Fibroblast of skin of scalp (primary cell): ENCODE measurements at places on chromosomes 6 and 20.

GRCh38 chr6:75409286-75409685 lies 84.3 kb downstream of the FILIP1 start:
- DNase-seq, result peak; percentile 67

- peak; percentile 9 for DNase-seq
Measured at GRCh38 chr6:162580619-162581018, 146.9 kb downstream of the PRKN start.

DNA sequence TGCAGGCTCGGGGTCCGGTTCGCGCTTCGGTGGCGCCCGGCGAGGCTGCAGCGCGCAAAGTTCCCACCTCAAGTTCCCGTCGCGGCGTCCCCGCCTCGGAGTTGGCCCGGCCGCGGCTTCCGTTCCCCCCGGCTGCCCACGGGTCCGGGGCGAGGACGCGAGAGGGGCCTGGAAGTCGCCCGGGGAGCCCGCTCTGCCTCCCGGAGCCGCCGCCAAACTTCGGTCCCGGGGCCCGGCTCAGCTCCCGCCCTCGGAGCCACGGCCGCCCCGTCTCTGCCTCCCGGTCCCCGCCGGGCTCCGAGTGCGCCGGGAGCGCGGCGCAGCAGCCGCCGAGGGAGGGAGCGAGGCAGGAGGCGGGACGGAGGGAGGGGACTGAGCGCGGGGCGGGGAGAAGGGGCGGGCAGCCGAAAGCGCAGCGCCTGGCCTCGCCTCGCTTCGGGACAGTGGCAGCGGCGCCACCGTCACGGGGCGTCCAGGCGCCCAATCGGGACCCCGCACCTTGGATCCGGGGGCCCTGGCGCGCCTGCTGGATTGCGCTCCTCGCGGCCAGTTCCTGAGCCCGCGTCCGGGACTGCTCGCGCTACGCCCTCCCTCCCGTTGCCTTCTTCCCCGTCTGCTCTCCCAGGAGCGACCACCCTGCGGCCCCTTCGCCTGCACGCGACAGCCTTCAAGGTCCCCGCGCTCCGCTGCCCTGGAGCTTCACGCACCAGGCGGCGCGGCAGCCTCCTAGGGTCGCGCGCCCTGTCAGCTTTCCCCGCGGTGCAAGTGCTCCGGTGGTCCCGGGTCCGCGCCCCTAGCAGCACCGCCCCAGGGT lies at the start of gene KCNG1:
Gene KCNG1 (minus strand): TSS at position 305 of the 814 bp plus-strand sequence. CDS start 12,769 bp downstream, outside the sequence.
- peak; percentile 89 for DNase-seq

GRCh38 chr6:122969999-122970533 lies 26.0 kb upstream of the CLVS2 start:
- DNase-seq, result no peak

DNA sequence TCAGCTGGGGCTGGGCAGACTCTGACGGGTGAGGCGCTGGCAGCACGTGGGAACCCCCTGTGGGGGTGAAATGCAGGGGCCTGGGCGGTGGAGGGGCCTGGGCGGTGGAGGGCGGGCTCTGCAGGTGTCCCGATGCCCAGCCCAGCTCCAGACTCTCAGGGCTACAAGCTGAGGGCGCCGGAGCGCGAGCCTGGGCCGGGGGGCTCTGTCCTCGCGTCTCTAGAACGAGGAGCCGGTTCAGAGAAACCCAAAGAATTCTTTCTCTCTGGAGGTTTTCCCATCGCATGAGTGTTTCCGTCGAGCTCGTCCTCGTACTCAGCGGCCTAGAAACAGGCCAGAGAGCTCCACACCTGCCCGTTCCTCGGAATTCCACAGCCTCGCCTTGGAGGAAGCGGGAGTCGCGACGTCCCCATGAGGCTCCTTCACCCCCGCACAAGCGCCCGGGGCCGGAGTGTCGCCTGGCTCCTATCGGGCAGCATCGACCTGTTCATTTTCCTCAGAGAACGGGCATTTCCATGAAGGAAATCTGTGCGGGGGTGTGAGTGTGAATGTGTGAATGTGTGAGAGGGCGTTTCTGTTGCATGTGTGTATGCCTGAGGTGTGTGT lies 76.9 kb downstream of the SMOC2 start:
- no peak for DNase-seq

DNA sequence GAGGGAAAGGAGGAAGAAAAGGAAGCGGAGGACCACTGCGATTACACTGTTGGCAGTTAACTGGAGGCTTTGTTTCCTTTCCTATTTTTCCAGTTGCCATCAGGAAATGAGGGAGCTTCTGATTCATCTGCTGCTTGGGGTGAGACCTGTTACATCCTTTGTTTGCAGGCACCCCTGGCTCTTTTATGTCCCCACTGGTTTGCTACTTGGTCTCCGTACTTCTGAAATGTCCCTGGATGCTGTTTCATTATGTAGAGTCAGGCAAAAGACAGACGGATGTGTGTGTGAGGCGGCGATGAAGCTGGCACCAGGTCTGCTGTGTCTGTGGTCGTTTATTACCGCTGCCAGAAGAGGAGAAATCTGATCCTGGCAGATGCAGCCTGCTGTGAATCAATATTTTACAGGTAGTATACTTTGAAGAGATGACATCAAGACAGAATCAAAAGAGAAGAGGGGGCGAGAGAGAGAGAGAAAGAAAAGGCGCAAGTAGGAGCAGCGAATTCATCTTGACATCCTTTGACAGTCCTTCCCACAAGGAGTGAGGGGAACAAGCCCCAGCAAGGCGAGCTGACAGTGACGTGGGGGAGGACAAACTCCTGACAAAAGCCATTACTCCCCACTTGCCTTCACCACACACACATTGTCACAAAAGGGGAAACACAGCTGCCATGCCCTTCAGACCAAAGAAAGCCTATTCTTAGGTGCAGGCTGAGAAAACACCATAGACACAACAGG lies 145.9 kb upstream of the FBXL4 start:
- DNase-seq, result no peak

DNA sequence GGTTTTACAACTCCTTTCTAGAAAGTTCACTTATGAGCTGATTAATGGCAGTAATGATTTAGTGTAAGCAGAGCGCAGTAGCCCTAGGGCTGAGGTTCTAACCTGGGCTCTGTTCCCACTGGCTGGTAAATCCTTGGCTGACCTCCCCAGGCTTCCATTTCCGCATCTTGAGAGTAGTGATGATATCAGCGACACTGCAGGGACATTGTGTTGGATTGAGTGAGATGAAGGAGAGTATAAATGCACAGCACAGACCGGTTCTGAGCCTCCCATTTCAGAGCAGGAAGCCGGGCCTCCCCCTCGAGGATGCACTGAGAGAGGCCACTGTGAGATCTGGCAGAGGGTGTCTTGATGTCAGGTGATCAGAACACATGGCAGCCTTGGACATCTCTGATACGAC lies 477.2 kb upstream of the SULF2 start:
- DNase-seq, result no peak

GRCh38 chr6:135774006-135774405 lies 77.5 kb upstream of the PDE7B start:
- DNase-seq, result no peak

DNA sequence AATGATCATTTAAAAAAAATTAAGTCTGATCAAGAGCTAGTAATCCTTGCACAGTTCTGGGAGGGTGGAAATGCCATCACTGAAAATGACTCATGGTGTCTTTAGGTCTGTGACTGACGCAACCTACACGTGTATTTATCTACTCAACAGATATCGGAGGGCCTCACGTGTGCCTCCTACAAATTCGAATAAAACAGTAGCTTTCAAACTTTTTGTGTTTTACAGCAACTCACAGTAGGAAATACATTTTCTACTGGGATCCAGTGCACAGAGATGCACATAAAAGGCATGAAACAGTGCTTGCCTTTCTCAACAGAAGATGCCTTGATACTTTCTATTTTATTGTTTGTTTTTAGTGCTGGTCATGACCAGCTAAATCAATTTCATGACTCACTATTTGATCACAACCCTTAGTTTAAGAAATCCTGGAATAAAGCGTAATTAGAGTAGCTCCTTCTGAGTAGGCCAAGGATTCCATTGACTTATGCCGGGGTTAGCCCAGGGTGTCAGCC lies 210.0 kb upstream of the SNX9 start:
- peak; percentile 76 for DNase-seq

GRCh38 chr6:5622276-5623005 lies 361.1 kb downstream of the FARS2 start:
- no peak for DNase-seq

GRCh38 chr6:75850026-75850833 lies 101.2 kb downstream of the MYO6 start:
- DNase-seq, result no peak

DNA sequence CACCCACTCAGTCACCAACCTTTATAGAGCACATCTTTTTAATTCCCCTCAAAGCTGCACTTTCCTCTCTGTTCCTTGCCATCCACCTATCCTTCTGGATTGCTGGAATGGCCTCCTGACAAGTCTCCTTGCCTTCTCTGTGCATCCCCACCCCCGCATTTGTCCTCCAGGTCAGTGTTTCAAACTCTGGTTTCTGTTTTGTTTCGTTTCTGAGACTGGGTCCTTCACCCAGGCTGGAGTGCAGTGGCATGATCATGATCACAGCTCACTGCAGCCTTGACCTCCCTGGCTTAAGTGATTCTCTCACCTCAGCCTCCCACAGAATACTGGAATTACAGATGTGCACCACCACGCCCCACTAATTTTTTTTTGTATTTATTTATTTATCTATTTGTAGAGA lies 96.2 kb downstream of the PLCB1 start:
- no peak for DNase-seq

DNA sequence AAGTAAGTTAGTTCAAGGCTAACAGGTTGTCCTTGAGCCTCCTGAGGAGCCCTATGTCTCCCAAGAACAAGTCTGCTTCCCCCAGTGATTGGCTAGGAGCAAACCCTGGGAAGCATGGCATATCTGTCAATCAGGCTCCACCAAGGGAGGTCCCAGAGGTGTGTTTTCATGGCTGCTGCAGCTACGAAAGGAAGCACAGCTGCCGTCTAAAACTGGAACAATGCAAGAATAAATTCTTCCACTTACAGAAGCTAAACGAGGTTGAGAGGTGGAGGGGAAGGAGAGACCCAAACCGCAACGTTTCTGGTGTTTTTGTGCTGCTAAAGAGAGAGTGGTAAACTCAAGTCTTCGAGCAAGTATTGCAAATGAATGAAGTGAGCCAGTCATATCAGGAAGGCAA lies 4.9 kb upstream of the PTGIS start:
- no peak for DNase-seq

DNA sequence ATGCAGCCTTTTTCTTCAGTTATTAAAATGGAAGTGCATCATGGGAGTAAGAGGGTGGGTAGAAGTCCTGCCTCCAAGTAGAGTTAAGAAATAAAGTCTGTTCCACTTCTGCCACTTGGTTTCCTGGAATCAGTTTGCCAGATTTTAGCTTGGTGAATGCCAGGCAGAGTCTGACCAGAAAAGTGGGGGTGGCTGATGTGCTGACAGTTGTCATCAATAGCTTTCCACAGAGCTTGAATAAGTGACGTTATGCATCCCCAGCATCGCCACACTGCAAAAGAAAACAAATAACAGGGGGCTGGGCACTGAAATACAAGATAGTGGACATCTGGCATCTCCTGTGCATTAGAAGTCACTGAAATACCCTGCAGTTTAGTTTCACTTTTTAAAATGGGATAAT lies 30.8 kb upstream of the CEP162 start:
- DNase-seq, result no peak

DNA sequence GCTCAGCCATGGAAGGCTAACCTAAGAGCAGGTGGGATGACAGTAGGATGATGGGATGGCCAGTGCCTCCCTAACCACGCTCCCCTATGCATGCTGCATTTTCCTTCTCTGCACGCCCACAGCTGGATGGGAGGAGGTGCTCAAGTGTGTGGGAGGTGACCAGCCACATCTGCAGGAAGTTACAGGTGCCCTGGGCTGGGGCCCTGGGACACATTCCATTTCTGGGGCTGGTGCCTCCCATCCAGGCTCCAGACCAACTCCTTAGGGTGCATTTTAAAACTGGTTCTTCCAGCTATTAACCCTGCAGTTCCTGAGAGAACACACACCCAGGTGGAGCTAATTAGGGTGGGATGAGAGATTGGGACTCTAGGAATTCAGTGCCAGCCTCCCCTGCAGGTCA lies 135.3 kb upstream of the ARMC2 start:
- no peak for DNase-seq

DNA sequence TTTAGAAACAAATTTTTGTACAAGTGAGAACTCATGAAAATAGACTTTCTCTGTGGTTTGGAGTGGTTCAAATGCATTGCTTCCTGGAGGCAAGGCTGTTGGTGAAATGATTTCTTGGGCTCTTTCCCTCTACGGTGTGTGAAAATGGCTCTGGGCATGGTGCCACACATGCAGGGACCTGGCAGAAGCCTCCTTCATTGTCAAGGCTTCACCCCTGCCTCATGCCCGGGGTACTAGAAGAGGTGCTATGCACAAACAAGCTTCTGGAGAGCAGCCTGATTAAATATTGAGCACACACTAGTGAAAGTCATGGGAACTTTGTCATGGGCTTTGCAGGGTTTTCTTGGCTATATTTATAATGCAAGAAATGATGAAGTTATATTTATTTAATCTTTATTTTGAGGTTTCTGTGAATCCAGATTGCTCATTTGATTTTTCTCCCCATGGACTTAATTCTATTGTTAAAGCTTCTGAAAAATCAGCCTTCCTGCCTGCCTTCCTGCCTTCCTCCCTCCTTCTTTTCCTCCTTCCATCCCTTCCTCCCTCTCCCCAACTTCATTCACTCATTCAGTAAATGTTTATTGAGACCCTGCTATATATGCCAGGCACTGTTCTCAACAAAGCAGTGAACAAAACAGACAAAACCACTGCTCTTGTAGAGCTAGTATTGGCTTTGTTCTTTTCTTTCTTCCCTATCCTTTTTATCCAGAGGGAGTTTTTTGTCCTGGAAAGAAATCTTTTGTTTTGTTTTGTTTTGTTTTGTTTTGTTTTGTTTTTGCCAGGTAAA lies 21.0 kb downstream of the C6orf89 start:
- DNase-seq, result no peak

GRCh38 chr6:76861403-76861802 lies 601.9 kb downstream of the HTR1B start:
- DNase-seq, result no peak

DNA sequence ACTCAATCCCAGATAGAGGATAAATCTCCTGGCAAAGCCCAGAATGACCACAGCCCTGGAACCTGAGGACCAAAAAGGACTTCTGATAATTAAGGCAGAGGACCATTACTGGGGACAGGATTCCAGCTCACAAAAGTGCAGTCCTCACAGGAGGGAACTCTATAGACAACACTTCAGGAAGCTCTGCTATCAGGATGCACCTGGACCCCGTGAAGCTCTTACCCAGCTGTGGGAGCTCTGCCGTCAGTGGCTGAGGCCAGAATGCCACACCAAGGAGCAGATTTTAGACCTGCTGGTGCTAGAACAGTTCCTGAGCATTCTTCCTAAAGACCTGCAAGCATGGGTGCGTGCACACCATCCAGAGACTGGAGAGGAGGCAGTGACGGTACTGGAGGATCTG lies 992 bp downstream of the ZSCAN16 start:
- no peak for DNase-seq

- DNase-seq, result no peak
Measured at GRCh38 chr6:15331629-15332251, 85.9 kb downstream of the JARID2 start.

- DNase-seq, result peak; percentile 52
Measured at GRCh38 chr6:167699141-167699931, 127.4 kb upstream of the AFDN start.

- peak; percentile 52 for DNase-seq
Measured at GRCh38 chr6:68651011-68651985, 16.2 kb downstream of the ADGRB3 start.
